ENCODE measurements at places on chromosomes 2 and 18.

- peak; percentile 74 for DNase-seq
Observed at GRCh38 chr18:26458526-26459232, 89.7 kb downstream of the KCTD1 start.

DNA sequence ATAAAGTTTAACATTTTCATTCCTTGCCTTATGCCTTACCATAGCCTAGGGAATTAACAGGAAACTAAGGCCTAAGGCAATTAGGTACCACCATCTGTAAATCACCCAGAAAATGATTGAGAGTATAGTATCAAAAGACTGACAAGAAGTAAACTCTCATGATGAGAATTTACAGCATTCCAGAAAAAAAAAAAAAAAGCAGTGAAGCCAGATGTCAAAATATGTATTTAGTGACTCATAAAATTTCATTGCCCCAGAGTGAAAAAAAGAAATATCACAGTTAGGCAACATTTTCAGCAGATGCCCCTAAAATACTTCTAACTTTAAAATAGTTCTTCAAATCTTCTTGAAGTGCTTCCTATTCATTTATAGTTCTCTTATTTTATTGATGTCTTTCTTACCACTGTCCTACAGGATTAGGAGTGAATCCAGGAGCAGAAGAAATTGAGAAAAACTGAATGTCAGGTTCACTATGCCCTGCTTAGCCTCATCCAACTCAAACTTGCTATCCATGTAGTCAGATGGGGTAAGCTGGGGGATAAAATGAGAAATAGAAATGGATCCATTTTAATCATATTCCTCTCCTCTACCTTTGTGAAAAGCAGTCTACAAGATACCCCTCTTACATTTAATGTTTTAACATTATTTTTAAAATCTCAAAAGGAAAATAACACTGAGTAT, 57.3 kb upstream of the TANK start:
- no peak for DNase-seq

DNA sequence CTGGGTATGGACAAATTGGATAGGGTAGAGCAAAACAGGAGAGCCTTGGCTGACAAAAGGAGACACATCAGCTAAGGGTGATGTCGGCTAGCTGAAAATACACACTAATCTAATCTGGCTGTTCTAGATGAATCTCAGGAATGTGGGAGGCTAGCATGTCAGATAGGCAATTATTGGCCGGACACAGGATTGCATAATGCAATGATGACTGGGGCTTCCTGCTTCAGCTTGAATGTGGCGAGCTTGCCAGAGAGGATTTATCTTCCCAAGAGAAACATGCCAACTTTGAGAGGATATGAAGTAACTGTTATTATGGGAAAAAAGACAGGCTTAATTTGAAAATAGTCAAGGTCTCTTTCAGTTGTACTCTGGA, 102.4 kb downstream of the TRIB2 start:
- no peak for DNase-seq

- no peak for DNase-seq
Observed at GRCh38 chr2:65979446-65979845, 455.5 kb upstream of the MEIS1 start.

GRCh38 chr2:16881122-16881521, 215.5 kb upstream of the CYRIA start:
- no peak for DNase-seq

- peak; percentile 7 for DNase-seq
Observed at GRCh38 chr2:66576561-66577320, 141.8 kb downstream of the MEIS1 start.

- DNase-seq = peak; percentile 30
Observed at GRCh38 chr2:60872510-60872928, 8.9 kb upstream of the REL start.

DNA sequence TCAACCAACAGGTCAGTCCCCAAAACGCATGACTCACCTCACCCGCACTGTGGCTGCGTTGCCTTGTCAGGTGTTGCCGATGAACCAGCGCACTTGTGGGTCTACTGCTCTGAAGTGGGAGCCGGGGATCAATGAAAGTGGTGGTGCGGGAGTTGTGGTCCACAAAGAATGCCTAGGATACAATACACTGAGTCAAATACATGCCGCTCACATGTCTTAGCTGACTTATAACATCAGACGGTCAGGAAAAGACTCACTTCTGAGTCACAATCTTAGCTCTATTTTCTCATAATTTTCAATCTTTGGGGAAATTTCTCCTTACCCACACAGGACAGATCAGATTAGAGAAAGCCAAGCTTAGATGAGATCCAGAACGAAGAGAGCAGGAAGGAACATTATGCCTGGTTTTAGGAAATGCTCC, 107.1 kb upstream of the STK17B start:
- no peak for DNase-seq

DNA sequence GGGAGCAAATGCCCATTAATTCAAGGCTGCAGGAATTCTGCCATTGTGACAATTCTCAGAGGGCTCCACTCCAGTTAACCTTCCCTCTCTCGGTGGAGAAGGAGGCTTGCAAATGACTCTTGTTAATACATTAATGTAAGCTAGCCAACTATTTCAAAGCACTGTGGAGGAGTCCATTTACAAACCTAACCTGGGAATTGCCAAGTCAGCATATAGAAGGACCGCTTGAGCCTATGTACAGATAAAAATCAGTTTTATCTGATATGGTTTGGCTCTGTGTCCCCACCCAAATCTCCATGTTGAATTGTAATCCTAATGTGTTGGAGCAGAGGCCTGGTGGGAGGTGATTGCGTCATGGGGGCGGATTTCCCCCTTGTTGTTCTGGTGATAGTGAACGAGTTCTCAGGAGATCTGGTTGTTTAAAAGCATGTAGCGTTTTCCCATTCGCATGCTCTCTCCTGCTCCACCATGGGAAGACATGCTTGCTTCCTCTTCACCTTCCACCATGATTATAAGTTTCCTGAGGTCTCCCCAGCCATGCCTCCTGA, 366.7 kb downstream of the LRATD1 start:
- DNase-seq = no peak

DNA sequence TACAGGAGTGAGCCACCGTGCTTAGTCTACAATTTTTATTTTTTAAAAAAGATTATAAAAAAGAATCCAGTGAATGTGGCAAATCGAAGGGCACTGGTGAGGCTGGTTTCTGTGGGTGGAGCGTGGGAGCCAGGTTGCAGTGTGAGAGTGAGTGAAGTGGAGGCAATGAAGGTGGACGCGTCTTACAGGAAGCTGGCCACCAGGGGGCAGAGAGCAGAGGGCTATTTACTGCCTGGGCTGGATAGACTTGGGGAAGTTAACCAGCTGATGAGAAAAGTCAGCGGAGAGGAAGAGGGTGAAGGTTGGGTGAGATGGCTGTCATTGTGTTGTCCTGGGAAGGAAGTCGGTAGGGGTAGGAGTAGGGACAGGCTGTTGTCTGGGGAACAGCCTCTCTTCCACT, 6.8 kb downstream of the SCTR start:
- peak; percentile 77 for DNase-seq

- no peak for DNase-seq
Observed at GRCh38 chr2:65878011-65878340, 445.6 kb upstream of the SPRED2 start.

GRCh38 chr2:75709297-75709696, 1.4 kb downstream of the GCFC2 start:
- no peak for DNase-seq

DNA sequence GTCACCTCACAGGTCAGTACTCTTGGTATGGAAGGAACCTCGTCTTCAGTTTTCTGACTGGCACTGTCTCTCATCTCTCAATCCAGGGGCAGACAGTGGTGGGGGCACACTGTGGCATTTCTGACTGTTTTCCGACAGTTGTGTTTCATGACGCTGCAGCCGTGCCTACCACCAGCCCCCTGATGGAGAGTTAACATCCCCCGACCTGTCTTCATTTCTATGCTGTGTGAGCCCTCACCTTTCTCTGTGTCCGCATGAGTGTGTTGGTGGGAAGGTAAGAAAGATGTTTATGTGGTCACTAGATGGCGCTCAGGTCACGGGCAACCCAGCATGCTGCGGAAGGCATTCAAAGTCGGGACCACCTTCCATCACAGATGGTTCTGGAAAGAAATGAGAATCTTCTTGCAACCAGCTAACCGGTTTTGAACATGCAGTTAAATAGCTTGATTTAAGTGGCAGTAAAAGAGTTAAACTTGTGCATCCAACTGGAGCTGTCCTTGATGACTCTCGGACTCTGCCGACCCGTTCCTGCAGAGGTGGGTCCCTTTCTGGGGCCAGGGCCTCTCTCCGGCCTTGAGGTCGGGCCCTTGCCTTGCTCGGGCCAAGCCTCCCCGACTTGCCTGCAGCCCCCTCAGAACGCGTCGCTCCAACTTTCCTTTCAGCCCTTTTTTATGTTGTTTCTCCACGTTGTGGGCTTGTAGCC, 92.4 kb downstream of the DYSF start:
- DNase-seq = peak; percentile 72

GRCh38 chr18:58004317-58004716, 39.7 kb upstream of the NEDD4L start:
- no peak for DNase-seq
